ENCODE measurements at places on chromosomes 2 and 18.

DNA sequence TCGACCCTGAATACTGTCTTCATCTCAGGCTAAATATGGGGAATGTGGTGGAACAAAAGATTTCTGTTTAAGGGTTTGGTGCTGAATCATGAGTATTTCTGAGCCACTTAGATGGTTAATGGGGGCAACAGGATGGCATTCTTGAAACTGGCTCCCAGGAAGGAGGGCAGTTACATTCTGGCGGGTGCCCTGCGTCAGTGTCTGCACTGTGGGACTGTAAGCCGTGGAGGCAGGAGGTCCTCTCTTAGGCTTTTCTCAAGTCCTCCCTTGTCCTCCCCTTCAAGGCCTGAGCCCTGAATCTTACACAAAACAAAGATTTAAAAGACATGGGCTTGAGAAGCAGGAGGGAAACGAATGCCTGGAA is 45.7 kb downstream of the PSD4 start:
- DNase-seq, result no peak

- no peak for DNase-seq
These were observed 48.8 kb downstream of the STK39 start for GRCh38 chr2:168198476-168199207.

GRCh38 chr2:210370562-210370961 is 55.6 kb upstream of the MYL1 start:
- no peak for DNase-seq

GRCh38 chr2:148593421-148593820 is 51.1 kb upstream of the EPC2 start:
- DNase-seq, result no peak

- no peak for DNase-seq
These were observed 587.2 kb upstream of the PKDCC start for GRCh38 chr2:41460661-41461060.

- DNase-seq, result no peak
These were observed 224.9 kb upstream of the EPAS1 start for GRCh38 chr2:46072101-46072820.

DNA sequence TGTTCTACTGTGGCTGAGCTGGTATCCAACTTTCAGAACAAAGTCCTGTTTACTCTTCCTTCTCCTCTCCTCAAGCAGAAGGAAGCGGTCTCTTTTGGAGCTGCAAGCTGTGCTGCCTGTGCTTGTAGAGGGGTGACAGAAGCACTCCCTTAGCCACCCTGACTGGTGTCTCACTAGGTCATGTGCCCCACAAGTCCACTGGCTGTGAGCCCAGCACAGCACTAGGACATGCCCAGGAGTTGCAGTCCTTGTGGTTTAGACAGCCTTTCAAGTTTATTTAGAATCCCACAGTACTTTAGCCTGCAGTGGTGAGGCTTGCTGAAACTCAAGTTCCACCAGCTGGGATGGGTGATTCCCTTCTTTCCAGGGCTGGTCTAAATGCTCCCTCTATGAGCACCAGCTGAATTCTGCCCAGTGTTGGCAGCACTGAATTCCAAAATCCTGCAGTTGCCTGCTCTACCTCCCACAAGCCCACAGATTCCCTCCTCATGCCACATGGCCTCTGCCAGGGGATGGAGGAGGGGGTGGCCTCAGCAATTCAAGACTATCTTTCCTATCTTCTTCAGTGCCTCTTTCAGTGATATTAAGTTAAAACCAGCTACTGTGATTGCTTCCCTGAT is 61.2 kb downstream of the CCDC85A start:
- DNase-seq, result no peak

GRCh38 chr18:13201292-13201691 is 17.3 kb upstream of the LDLRAD4 start:
- DNase-seq, result no peak

- no peak for DNase-seq
These were observed 53.6 kb upstream of the RPRM start for GRCh38 chr2:153532140-153532539.

DNA sequence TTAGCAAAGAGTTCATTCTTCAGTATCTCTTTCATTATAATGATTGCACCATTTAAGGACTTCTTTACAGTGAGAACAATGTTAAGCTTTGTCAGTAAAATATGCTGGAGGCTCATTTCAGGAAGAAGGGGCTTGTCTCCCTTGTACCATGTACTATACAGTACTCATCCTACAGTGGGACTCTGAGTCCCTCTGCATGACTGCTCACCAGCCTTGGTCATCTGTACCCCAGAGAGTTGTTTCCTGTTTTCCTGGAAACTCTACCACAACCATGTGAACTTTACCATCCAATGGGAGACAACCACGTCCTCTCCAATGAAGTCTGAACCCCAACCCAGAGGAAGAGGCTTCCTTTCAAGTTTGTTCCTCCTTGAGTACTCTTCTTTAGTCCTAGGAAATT is 1171.1 kb upstream of the CRIM1 start:
- no peak for DNase-seq

DNA sequence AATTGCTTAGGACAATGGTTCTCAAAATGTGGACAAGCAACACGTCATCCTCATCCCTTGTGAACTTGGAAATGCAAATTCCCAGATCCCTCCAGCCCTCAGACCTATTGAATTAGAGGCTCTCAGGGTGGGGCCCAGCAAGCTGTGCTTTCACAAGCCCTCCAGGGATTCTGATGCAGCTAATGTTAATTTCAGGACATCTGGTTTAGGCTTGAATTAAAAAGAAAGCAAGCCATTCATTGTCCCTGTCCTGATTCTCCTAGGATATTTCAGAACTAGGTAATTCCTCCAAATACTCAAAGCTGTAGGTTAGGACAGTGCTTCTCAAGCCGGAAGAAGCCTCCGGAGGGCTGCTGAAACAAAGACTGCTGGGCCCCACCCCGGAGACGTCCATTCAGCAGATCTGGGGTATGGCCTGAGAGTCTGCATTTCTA is 26.0 kb upstream of the GLI2 start:
- DNase-seq, result no peak

DNA sequence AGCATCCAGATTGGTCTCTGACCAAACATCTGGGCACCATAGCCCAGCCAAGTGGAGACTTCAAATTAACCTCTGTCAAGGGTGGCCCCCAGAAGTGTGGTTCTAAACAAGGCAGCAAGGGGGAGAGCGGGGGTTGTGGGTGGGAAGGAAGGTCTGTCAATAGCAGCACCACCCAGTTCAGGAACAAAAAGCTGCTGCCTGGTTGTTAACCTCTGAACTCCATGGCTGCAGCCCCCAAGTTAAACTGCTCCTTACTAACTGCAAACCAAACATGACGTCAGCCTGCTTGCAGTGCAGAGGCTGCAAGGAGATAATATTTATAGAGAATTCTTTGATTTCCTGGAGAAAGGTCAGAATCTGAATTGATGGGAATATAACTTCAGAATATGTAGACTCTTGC is 76.5 kb downstream of the ARL4C start:
- no peak for DNase-seq
